ENCODE measurements at places on chromosomes 12 and 14.

DNA sequence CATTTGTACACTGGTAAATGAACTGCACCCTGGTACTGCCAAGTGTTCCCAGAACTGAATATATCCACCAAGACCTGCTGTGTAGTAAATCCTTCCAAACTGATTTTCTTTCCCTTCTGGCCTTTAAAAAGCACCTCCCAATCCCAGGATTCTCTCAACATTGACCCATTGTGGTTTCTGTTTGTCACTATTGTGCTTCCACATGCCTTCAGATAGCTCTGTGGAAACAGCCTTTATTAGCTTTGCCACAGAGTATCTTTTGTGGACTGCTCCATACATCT lies 949 bp upstream of the KIF21A start:
- no peak for DNase-seq

DNA sequence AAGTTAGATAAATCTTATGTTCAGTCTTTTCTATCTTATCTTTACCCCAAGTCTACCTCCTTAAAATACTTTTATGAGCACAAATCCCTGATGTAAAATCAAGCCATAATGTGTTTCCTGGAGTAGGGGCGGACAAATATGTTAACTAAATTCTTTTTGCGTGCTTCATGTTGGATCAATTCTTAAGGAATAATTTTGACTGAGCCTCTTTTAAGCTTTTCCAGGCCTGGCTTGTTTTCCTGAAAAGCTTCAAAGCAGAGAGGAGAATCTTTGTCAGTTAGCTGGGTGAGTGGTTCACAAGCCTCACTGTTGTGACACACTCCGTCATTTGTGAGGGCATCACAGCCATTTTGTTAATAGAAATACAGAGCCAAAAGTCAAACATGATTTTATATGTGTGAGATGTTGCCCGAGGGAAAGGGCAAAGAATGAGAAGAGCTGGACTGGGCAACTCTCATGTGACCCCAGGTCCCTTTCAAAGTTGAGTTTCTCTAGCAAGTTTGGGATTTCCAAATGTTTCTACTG lies 468.9 kb downstream of the RGS6 start:
- DNase-seq = no peak

GRCh38 chr12:2463719-2464118 lies 331.1 kb upstream of the FKBP4 start:
- DNase-seq = no peak

- DNase-seq = no peak
Measured at GRCh38 chr14:73258076-73258475, 20.8 kb downstream of the PAPLN start.

- DNase-seq = peak; percentile 11
Measured at GRCh38 chr14:67186789-67187584, 2.3 kb upstream of the GARIN2 start.

DNA sequence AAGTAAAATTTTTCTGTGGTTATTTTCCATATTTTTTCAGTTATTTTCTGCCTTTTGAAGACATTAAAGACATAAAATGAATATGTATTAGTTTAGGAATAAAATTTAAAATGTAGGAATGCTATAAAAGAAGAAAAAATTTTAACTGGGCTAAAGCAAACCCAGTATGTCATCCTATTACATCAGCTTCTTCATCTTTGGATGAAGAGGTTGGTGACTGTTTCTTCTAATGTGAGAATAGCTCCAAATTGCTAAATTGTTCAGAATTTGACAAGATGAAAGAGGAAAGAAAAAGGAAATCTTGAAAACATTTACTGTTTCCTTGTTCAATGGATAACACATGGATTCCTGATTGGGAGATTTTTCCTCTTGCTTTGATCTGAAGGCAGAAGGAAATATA lies 52.7 kb upstream of the PZP start:
- no peak for DNase-seq

- DNase-seq = no peak
Measured at GRCh38 chr12:100499416-100499815, 25.8 kb downstream of the NR1H4 start.

- DNase-seq = no peak
Measured at GRCh38 chr12:16155938-16156337, 121.5 kb downstream of the SLC15A5 start.

DNA sequence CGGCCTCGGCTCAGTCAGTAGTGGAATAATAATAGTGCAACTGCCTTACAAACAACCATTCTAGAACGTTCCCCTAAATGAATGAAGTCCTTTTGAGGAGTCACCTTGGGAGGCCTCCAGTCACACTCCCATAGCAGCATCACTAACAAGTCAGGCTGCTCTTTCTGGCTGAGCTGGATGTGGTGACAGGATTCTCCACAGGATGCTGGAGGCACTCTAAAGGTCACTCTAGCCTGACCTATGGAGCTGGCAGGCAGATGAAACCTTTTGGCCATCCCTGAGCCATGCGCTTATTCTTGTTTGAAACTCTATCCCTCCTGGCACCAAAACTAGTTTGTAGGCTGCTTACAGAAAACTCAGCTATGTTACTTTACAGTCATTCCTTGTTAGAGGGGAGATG lies 17.9 kb upstream of the TFCP2 start:
- DNase-seq = no peak

GRCh38 chr12:1044696-1045095 lies 53.7 kb downstream of the ERC1 start:
- DNase-seq = peak; percentile 51

- no peak for DNase-seq
Measured at GRCh38 chr12:120739031-120739762, 13.6 kb downstream of the ACADS start.

- DNase-seq = no peak
Measured at GRCh38 chr12:11639454-11639853, 10.0 kb upstream of the ETV6 start.
